GM23248 (cell line): ENCODE measurements at places on chromosomes 2 and 18. TPM values are rescaled to one million over a fixed set of nuclear protein-coding genes. Genes with fewer than 3 reads are reported as not detected.

The APLF gene
- 3.2 and 3.6 TPM in 2 replicates for polyA plus RNA-seq

The GAREM1 gene
- 0.19 and 0.30 TPM in 2 replicates for polyA plus RNA-seq

The ANKRD29 gene
- polyA plus RNA-seq = 8.0 and 8.9 TPM in 2 replicates

The PLGLB2 gene
- polyA plus RNA-seq = 0.51 and 0.93 TPM in 2 replicates

The LIMS4 gene
- 1.8 and 2.0 TPM in 2 replicates for polyA plus RNA-seq

The SGPP2 gene
- not detected in 2 replicates for polyA plus RNA-seq

The ABCG5 gene
- polyA plus RNA-seq = not detected in 2 replicates

The CXCR1 gene
- polyA plus RNA-seq = not detected in 2 replicates

The PARD6G gene
- polyA plus RNA-seq = 0.42 and 0.53 TPM in 2 replicates

The TEKT4 gene
- polyA plus RNA-seq = not detected in 2 replicates
